ENCODE measurements at places on chromosomes 11 and 22.

DNA sequence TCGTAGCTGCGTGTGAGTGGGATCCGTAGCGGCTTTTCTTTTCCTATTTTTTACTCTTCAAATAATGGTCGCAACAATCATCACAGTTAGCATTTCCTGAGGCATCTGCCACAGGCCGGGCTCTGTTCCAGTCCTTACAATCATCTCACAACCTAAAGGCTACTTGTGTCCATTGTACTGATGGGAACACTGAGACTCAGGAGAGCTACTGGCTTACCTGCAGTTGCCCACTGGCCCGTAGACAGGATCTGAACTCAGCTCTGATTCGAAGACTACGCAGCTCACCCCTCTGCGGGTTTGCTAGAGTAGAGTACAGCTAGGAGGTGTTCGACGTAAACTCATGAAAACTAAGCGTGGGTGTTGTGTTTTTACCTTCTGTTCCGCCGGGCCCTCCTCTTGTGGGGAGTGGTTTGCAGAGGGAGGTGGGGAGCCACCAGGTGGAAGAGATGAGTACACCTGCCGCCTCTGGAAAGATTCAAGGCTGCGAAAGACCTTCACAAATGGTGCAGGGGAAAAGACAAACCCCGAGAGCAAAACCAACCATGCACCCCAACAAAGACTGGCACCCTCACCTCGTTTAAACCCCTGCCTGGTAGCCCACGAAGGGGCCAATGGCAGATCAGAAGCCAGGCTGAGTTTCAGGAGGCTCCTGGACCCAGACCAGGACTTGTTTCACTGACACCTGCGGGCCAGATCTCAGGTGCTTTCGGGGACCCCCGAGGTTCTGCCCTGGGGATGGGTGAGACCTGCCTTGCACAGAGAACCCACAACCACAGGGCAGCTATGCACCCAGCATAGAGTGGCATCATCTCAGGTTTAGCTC, 18.3 kb upstream of the RFPL3 start:
- DNase-seq: no peak

GRCh38 chr22:37971475-37972434, 12.6 kb downstream of the SOX10 start:
- no peak for DNase-seq

DNA sequence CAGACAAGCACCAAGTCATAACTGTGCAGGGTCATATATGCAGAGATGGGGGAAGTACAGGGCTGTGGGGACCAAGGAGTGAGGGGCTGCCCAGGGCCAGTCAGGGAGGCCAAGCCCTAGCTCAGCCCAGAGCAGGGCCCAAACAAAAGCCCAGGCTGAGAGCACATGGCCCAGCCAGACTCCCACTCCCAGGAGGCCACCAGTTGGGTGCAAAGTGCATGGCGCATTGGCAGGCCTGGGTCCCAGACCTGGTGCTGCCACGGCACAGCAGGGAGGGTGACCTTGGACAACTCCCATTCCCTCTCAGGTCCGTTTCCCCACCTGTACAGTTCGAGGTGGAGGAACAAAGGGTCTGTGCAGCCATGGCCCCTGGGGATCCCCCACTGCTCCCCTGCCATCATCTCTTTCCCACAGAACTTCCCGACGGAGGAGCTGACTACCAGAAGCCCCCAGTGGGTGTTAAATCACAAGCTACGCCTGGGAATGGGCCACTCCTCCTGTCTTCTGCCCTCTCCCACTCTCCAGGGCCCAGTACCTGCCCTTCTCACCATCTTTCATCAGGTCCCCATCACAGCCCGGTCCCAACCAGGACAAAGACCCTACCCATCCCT, 608 bp downstream of the NIPSNAP1 start:
- DNase-seq: no peak

DNA sequence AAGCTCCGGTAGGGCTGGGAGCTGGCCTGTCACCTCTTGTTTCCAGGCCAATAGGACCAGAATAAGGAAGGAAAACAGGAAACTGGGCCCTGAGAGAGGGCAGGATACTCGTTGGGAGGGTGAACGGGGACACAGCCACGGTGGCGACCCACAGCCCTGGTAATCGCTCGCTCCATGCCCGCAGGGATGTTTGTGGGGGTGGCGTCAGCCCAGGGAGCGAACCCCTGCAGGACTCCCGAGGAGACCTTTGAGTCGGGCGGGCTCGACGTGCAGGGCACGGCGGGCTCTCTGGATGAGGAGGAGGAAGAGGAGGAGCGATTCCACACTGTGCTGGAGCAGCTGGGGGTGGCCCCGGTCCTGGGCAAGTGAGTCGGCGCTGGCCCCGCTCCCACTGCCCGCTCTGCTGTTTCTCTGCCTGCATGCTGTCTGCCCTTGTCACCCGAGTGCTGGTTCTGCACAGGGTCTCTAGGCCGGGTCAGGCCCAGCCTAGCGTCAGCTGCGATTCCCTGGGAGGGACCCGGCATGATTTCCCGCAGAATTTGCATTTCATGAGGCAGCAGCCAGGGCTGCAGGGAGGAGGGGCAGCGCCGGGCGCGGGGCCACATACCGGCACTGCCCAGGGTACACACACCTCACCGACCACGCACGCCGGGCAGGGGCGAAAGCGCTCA, 1.6 kb downstream of the CRACR2B start:
- no peak for DNase-seq

- no peak for DNase-seq
Measured at GRCh38 chr11:22938691-22939090, 78.4 kb upstream of the CCDC179 start.

DNA sequence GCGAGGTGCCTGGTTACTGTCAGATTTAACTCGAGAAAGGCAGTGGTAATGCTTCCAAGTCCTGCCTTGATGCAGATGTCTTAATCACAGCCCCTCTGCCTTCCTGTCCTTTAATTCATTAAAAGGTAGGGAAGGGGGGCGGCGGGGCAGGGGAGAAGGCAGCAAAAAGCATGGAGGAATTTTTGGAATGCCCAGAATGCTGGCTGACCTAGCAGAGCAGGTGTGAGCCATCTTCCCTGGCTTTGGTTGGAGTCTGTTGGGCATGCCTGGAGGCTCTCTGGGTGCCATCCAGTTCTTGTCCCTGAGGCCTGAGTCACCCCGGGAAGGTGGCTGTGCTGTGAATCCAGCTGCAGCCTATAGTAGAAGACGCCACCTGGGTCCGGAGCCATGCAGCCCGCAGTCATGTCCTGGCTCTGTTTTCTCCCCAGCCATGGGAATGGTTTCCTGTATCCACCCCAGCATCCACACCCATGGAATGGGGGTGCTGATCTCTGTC, 15.6 kb downstream of the KIAA1671 start:
- no peak for DNase-seq

DNA sequence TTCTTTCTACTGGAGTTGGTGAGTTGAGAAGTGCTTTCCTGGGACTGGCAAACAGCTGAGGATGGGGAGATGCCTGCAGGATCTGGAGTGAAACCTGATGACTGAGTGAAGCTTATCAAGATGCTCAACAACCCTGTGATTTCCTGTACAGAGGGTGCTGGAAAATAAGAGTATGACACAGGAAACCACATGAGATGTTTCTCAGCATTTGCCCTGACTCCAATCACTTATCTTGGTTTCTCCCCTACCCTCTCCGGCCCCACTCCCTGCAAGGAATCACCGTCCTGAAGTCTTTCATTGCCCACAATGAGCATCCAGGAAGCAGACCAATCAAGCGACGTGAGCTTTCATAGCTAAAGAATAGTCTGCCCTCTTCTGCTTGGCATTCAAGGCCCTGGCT, at the start of gene MRGPRX2:
TSS of gene MRGPRX2 (minus strand) at position 89 of the 400 bp plus-strand sequence. CDS start 4,315 bp downstream, outside the sequence.
- no peak for DNase-seq

DNA sequence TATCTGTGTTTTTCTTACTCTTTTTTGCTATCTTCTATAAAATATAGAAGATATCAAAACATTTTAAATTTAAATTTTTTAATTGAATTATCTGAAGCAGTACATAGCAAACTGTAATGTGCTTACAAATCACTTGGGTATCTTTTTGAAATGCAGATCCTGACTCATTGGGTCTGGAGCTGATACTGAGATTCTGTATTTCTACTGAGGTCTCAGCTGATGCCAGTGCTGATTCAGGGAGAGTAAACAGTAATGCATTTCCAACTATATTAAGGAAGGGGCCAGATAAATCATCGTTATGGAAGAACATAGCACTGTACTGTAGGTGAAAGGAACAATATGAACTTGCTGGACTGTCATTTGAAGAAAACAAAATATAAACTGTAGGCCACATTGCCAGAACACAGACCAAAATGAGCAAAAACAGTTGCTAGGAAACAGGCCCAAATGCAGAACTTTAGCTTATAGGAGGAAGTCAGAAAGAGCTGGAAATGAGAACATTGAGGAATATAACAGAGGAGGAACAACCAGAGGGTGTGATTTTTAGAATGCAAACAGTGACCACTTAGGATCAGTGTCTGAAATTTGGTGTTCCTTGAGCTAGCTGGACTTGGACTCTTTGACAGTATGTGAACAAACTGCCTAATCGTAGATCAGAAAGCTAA, 3.3 kb downstream of the ARL14EP start:
- no peak for DNase-seq

DNA sequence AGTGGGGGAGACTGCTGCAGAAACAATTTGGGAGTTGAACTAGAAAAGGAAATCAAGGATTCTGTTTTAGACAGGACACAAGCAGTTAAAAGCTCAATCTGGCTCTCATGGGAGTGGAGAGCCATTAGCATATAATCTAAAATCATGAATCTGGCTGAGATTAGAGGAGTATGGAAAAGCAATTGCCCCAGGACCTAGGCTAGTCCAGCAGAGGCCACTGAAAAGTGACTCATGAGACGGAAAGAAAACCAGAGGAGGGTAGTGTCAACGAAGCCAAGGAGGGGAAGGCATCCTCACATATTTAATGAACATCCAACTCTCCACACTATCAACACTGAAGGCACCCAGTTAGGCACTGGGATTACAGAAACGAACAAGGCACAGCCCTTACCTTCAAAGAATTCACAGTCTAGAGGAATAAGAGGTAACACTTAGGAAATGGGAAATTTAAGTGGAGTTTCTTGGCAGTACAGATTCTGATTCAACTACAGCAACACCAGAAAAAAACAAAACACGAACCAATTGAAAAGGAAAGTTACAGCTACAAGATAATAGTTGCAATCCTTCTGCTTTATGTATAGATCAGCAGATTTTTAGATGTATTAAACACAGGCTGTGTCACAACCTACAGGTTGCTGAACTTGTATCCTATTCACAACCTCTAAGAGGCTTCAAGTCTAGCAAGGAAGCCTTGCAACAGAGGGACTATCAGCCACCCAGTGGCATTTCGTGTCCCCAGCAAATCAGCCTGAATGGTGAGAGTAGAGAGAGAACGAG, 43.7 kb upstream of the CHST1 start:
- no peak for DNase-seq

DNA sequence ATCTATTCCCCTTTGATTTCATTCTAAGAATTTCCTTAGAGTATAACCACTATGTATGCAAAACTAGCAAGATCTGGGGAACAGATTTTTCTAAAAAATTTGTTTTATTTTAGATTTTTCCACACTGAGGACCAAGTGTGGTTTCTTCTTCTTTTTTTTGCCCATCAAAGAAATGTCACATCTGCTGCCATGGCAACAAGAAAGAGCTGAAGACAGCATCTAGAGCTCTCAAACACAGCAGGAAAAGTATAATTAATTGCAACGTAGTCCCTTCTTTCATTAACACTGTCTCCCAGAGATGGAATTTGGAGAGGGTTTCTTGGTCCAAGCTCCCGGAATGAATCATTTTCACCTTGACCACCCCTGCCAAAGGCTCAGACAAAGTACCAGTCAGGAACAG, 256.7 kb upstream of the CCDC90B start:
- no peak for DNase-seq

DNA sequence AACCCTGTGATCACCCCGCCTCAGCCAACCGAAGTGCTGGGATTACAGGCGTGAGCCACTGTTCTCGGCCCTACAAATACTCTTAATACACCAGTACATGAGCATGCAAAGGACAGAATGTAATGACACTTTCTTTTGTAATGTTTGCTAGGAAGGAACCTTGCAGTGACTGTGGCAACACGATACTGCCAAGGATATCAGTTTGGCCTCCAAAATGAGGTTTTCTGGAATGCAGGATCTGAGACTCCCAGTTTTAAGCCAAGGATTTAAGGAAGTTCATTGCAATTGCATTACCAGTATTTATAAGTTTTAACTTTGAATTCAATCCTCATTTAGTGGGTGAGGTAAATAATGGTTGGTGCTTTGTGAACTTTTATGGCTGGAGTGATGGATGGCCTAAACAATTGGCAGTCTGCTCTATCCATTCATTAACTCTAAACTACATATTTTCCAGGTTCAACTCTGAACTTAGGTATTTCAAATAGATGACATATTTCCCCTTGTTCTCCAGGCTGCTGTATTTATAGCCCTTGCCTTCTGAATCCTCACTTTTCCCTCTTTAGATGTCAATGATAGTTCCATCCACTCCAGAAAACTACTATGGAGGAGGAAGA, 330.3 kb downstream of the C11orf87 start:
- DNase-seq: no peak

- no peak for DNase-seq
Measured at GRCh38 chr11:74670171-74670570, 61.1 kb downstream of the CHRDL2 start.

- no peak for DNase-seq
Measured at GRCh38 chr11:2072551-2073261, 66.5 kb downstream of the IGF2 start.

GRCh38 chr22:44260216-44261035, 52.3 kb downstream of the SHISAL1 start:
- DNase-seq: no peak

- DNase-seq: peak; percentile 87
Measured at GRCh38 chr11:43680521-43681400, at the start of gene HSD17B12. Gene HSD17B12, plus strand, starts transcription at chr11:43680738. Its CDS starts 90 bp downstream, at chr11:43680828.

DNA sequence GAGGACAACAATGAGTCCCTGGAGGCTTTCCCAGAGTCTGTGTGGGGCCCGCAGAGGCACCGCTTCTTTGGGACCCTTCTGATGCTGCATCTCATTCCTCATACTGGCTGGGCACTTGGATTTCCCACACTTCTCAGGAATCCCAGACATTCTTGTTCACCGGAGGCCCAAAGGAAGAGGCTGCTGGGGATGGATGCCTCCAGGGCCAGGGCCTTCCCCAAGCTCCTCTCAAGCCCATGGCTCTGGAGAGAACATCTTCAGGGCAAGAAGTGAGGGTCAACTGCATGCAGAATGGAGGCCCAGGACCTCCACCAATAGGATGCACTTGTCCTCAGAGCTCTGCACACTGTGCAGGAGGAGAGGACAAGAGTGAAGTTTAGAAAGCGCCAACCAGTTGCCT, 34.6 kb downstream of the DKK3 start:
- DNase-seq: no peak

GRCh38 chr22:45640941-45641621, 30.6 kb upstream of the ATXN10 start:
- no peak for DNase-seq

GRCh38 chr22:31339148-31339832, 6.9 kb downstream of the PATZ1 start:
- DNase-seq: no peak

All from NK-92 treated with Interleukin-12 subunit alpha and Interleukin-12 subunit beta, amount 100 ng/mL, for 24 hours (cell line).